ENCODE measurements at places on chromosomes 2 and 18.

- DNase-seq = no peak
Measured at GRCh38 chr2:7449298-7449697, 532.1 kb downstream of the RNF144A start.

GRCh38 chr18:43078478-43079092 is 36.9 kb downstream of the RIT2 start:
- DNase-seq = no peak

- no peak for DNase-seq
Measured at GRCh38 chr2:42361728-42362283, 789 bp upstream of the COX7A2L start.

GRCh38 chr2:235191978-235192377 is 240.2 kb downstream of the SH3BP4 start:
- DNase-seq = no peak

GRCh38 chr2:128277961-128278681 is 40.5 kb downstream of the HS6ST1 start:
- no peak for DNase-seq

DNA sequence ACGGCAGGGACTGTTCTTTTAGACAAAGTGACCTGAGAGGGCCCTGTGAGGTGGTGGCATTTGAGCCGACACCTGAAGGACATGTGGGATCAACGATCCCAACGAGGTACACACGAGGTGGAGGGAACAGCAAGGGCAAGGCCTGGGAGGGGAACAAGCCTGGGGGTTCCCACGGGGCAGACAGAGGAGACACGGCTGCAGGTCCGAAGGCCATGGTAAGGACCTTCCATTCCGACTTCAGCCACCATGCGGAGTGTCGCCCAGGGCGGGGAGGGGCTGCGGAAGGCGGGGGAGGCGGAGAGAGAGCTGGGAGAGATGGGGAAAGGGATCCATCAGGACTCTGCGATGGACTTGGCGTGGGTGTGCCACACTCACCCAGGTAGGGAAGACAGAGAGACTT is 151.8 kb downstream of the HDAC4 start:
- DNase-seq = no peak

DNA sequence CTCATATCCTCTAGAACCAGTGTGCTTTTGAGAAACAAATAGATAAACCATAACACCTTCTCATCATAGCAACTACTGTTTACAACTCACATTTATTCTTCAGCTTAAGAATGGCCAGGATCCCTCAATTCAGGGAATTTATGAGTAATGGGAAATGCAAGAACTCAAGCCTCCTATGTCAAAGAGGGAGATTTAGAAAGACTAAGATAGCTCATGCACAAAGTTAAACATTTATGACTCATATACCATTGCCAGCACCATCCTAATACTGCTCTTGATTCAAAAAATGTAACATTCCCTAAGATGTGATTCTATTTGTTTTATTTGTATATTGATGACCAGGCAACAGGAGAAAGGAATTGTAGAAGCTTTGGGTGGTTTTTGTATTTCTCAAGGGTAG is 172.8 kb downstream of the CYP26B1 start:
- DNase-seq = no peak

DNA sequence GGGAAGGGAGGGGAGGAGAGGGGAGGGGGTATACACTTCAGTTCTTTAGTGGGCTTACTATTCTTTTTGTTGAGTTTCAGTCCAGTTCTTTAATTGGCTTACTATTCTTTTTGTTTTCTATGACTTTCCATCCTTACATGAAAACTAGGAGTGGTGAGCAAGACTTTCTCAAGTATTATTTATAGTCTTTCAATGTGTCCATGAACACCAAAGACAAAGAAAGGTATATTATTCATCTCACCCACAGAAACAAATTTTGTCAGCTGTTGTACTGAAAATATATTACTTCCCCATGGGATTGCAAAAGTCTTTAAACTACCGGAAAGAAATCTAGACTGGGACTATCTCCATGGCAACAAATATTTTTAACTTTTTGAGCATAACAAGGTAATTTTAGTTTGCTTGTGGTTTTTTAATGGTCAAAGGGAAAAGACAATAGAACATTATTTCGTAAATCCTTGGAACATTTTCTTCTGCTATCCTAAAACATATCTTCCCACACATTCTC is 17.6 kb downstream of the ADAM17 start:
- no peak for DNase-seq
